ENCODE measurements at places on chromosomes 11 and 22. TPM values are rescaled to one million over a fixed set of nuclear protein-coding genes. Genes with fewer than 3 reads are reported as not detected.

DNA sequence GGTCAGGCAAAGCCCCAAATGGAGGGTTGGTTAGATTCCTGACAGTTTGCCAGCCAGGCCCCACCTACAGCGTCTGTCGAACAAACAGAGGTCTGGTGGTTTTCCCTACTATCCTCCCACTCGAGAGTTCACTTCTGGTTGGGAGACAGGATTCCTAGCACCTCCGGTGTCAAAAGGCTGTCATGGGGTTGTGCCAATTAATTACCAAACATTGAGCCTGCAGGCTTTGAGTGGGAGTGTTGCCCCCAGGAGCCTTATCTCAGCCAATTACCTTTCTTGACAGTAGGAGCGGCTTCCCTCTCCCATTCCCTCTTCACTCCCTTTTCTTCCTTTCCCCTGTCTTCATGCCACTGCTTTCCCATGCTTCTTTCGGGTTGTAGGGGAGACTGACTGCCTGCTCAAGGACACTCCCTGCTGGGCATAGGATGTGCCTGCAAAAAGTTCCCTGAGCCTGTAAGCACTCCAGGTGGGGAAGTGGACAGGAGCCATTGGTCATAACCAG is 4.7 kb upstream of the TTC36 start:
- DNase-seq, result no peak

The OR4B1 gene
- not detected for total RNA-seq

GRCh38 chr11:69804769-69805508 is 14.3 kb downstream of the FGF3 start:
- no peak for DNase-seq

DNA sequence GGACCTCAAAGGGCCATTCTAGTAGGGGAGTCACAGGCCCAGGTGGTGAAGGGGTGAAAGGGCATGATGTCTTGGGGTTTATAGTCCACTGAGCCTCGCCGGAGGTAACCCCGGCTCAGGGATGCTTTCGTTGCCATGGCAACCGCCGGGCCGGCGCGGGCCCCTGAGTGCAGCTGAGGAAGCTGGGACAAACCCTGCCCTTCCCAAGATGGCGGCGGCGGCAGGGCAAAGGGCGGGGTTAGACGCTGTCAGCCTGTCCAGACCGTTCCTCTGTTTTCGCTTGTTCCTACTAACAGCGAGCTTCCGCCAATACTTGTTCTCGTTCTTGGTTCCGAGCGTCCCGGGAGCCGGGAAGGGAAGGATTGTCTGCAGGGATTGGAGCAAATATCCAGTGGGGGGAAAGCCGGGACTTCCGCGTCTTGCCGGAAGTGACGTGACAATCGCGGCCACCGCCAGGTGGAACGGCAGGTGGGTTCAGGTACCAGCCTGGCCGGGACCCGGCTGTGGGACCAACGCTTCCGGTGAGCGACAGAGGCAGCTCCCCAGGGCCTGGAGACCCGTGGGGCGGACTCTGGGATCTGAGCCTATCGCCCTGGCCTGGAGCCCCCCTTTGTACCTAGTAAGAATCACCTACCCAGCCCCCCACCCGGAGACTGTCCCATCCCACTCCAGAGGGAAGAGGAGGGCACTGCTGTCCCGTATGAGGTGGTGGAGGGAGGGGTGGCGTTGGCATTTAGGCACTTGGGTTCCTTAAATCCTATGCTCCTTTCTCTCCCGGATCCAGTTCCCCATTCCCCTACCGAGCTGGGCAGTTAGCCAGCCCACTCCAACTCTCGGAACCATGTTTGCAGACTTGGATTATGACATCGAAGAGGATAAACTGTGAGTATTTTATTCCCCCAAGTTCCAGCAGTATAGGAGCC is at the start of gene PICK1:
Gene PICK1 (plus strand): TSS at position 436 of the 923 bp plus-strand sequence. CDS start 406 bp downstream, at position 842.
- DNase-seq, result peak; percentile 95

- DNase-seq, result no peak
These were observed 30.3 kb downstream of the CDON start for GRCh38 chr11:126032375-126032774.

DNA sequence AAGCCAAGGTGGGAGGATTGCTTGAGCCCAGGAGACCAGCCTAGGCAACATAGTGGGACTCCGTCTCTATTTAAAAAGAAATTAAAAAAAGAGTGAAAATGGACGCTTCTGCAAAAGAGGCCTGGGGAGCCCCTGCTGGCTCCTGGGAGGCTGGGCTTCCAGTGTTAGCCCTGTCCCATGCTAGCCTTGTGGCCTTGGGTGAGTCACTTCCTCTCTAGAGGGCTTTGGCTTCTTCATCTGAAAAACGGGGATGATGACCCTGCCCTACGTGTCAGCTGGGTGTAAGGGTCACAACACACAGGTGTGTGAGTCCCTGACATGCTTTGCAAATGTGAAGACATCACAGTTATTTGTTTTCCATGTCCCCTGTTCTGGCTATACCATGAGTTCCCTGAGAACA is 32.8 kb downstream of the FAM227A start:
- DNase-seq, result no peak

DNA sequence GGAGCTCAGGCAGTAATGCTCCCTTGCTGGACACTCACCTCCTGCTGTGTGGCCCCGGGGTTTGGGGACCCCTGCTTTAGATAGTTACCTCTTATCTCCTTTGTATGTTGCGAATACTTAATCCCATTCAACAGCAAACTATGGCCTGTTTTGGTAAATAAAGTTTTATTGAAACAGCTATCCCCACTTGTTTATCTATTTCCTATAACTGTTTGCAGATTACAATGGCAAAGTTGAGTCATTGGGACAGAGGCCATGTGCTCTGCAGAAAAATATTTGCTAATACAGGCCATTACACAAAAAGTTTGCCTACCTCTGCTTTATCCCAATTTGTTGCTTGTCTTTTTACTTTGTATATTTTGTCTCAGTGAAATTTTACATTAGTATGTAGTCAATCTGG is 68.4 kb downstream of the CACNA1I start:
- no peak for DNase-seq

DNA sequence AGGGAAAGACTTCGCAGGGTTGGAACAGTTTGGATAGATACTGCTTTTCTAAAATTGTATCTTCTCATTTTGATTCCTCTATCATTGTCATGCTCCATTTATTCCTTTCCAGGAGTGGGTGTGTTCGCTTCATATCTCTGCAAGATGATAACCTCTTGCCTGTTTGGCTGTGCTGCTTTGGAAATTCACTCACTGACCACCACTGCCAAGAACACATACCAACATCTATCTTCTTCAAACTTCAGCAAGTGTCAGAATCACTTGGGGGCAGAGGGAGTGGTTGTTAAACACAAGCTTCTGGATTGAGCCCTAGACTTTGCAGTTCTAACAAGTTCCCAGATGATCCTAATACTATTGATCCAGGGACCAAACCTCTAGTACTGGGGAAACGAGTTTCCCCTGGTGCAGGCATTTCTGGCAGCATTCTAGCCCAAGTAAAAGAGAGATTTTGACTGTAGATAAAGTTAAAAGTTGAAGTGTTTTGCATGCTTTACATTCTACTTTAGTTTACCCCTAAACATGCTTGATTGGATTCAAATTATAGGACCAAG is 11.5 kb upstream of the DKK3 start:
- peak; percentile 30 for DNase-seq

The C11orf52 gene
- total RNA-seq, result 1.9 TPM

GRCh38 chr11:64928957-64929356 is 4.5 kb downstream of the PPP2R5B start:
- DNase-seq, result no peak

DNA sequence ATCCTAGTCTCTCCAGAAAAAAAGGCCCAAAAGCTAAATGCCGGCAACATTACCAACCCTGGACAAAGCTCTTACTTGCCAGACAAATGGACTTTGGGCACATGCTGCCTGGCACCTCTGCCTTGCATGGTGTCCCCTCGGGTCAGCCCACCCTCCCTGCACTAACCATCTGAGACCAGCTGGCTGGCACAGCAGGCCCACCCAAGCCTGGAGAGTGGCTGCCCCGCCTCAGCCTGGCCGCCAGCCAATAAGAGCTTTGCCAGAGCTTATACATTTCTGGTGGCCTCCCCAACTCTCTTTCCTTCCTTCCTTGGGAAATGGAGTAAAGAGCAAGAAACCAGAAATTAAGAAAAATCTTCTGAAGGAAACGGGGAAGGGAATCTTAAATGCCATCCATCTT is 24.5 kb downstream of the MCHR1 start:
- DNase-seq, result peak; percentile 48

GRCh38 chr11:2393111-2393868 is 7.3 kb upstream of the TSSC4 start:
- DNase-seq, result no peak

- DNase-seq, result no peak
These were observed 120.0 kb upstream of the BDNF start for GRCh38 chr11:27820249-27820648.

DNA sequence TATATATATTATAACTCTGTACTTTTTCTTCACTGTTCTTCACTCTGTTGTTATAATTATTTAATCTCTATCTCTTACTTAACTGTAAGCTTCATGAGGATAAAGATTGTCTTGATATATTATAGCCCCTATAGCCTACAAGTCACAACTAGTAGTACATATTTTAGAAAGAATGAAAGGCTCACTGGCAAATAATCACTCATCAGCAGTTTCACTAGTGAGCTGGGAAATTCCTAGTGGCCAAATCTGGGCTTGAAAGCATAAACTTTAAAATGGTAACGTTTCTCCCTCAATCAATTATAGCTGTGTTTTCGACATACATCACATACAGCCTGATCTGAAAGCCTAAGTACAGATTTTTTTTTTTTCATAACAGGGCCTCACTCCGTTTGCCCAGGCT is 42.5 kb downstream of the CTSC start:
- no peak for DNase-seq

DNA sequence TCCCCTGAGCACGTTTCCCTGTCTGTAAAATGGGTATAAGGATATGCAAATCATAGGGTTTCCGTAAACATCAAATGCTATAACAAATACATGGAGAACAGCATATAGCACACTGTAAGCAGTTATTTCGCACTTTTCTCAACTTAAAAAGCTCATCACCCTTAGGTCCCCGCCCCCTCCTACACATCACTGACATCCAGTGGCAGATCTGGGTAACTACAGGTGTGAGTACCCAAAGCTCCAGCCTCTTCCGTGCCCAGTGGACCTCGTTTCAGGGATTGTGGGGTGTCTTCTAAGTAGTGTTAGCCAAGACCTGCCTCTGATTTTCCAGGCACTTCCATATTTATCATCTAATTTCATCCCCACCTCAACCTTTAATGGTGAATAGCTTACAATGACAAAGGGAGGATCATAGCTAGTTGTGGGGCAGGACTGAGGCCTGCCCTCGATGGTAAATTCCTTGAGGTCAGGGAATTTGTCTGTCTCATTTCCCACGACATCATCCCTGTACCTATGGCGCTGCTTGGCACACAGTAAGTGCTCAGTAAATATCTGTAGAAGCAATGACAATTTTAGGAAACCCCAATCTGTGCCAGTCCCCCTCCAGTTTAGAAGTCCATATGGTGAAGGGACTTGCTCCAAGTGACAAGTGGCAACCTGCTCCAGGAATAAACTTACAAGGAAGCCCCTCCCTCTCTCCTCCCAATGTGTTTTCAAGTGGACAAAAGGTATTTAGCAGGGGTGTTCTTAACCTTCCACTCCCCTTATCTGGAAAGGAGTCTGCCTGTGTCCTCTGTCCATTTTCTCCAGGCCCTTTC is 340.5 kb downstream of the TENM4 start:
- DNase-seq, result peak; percentile 33

- no peak for DNase-seq
These were observed 37.3 kb downstream of the C11orf58 start for GRCh38 chr11:16775614-16776283.

GRCh38 chr11:111444040-111444439 is 65.0 kb upstream of the POU2AF1 start:
- no peak for DNase-seq

The PRG3 gene
- total RNA-seq, result 5.5 TPM

DNA sequence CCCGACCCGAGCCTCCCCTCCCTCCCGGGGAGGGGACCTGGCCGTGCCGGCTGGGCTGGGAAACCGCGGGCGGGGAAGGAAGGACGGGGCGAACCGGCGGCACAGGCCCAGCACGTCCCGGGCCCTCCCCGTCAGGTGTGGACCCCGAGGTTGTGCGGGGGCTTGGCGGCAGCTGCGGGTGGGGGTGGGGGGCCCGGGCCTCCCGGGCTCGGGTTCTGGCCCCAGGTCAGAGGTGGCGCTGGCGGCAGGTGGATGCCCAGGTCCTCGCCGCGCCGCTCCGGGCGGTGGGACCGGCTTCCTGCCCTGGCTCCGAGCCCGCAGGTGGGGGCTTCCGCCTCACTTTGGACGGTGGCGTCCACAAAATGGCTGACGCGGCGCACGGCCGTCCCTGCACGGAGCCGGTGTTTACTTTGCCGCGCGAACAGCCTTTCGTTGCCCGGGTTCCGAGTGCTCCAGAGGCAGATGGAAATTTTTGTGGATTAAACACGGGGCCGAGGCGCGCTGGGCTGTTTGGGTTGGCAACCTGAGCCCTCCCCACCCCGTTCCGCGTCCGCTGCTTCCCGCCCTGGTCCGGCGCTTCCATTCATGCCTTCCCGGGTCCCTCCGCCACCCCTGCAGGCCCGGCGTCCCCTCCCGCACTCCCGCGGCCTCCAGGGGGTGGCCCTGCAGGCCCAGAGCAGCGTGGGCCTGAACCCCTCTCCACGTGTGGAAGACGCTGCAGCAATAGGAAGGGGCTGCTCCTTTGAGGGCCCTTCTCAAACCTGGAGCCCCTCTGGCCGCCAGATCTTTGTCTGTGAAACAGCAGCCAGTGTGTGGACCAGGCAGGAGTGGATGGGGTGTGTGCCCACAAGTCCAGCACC is 92.0 kb upstream of the KCNQ1OT1 start:
- no peak for DNase-seq

DNA sequence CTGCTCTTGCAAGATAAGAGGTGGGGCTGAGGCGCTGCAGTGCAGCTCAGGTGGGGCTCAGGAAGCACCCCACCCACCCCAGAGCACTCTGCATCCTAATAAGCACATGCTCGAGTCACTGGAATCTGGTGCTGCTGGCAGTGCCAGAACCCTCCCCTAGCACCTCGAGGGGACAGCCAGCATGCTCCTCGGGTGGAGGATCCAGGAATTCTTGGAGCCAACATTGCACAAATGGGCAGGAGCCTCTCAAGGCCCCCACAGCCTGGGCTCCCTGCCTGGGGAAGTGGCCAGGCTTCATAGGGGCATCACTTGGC is 27.5 kb upstream of the CABP7 start:
- DNase-seq, result no peak

DNA sequence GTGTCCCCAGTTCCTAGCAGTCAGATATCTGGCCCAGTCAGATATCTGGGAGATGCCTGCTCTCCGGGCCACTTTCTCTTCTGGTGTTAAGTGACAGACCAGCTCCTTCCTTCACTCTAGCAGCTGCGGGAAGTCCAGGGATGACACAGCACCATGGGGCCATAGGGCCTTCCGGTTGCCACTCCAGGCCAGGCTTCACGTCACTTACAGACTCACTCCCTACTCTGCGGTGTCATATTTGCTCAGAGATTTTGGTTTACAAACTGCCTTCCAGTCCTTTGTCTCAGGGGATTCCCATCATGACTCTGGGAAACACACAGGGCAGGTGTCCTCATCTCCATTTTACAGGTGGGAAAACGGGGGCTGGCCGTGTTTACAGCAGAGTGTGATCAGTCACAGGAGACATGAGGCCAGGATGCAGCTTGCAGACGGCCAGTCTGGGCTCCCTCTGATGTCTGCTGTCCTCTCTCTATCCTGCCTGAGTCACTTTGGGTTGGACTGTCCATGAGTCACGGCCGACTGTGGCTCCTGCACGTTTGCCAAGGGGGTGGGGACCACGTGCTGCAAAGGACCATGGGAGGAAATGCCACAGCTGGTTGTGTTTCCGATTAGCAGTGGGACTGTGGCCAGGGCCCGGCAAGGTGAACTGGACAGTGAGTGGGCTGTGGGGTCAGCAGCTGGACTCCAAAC is 8.2 kb upstream of the TBC1D22A start:
- peak; percentile 80 for DNase-seq

The MISFA gene
- 1.7 TPM for total RNA-seq

The LDHAL6A gene
- total RNA-seq, result 0.96 TPM

The PLCB3 gene
- total RNA-seq, result 17.6 TPM

GRCh38 chr11:7385532-7385931 is 99.8 kb upstream of the OLFML1 start:
- no peak for DNase-seq

Measured in umbilical cord (tissue), 2 donors.